Activated CD4-positive, alpha-beta T cell treated with anti-CD3 and anti-CD28 coated beads for 36 hours (primary cell): ENCODE measurements at places on chromosomes 6 and 20. TPM values are rescaled to one million over a fixed set of nuclear protein-coding genes. Genes with fewer than 3 reads are reported as not detected.

GRCh38 chr6:49541936-49542335, 8.5 kb upstream of the C6orf141 start:
- no peaks in the 10 kb centered on the region for H3K36me3 ChIP-seq
- no peak overlapping the region for H3K27ac ChIP-seq
- no peaks in the 10 kb centered on the region for H3K4me1 ChIP-seq
- H3K4me3 ChIP-seq: no peak overlapping the region
- H3K27me3 ChIP-seq: peaks cover 4% of the 10 kb centered on the region
- DNase-seq: no peak

DNA sequence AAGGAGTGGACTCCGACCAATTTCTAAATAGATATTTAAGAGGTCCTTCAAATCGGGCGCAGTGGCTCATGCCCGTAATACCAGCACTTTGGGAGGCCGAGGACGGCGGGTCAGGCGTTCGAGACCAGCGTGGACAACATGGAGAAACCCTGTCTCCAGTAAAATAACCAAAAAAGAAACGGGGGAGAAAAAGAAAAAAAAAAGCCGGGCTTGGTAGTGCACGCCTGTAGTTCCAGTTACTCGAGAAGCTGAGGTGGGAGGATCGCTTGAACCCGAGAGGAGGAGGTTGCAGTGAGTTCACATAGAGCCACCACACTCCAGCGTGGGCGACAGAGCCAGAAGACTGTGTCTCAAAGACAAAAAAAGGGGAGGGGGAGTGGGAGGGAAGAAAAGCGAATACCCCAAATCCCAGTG, 53.3 kb upstream of the HFE start:
- H3K27ac ChIP-seq: peak overlapping the region; percentile 98
- H3K4me1 ChIP-seq: peaks cover 30% of the 10 kb centered on the region
- peak; percentile 81 for DNase-seq
- no peaks in the 10 kb centered on the region for H3K27me3 ChIP-seq
- H3K4me3 ChIP-seq: peak overlapping the region; percentile 81

GRCh38 chr6:133632206-133632605, 256.7 kb upstream of the TCF21 start:
- H3K4me1 ChIP-seq: no peaks in the 10 kb centered on the region
- H3K27ac ChIP-seq: no peak overlapping the region
- no peak for DNase-seq
- H3K27me3 ChIP-seq: peaks cover 4% of the 10 kb centered on the region
- H3K36me3 ChIP-seq: no peaks in the 10 kb centered on the region

The SEL1L2 gene
- not detected for total RNA-seq

DNA sequence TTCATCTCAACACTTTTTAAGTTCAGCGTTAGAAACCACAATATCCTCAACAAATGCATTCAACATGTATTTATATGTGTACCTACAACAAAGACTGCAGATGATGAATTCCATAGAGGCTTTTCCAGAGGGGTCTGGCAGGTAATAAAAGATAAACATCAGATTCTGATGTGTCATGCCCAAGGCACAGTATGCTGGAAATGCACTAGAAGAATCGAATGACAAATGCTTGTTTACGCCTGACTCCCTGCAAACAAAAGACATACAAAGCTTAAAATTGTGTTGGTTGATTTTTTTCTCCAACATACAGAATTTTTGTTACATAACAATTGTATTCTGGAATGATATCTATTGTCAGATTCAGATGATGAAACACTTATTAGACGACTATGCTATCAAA, at the start of gene LGSN:
LGSN (minus strand) TSS at position 45 of the 400 bp plus-strand sequence; CDS start at position 5, 40 bp downstream.
- H3K4me1 ChIP-seq: no peaks in the 10 kb centered on the region
- no peak for DNase-seq
- H3K27me3 ChIP-seq: no peaks in the 10 kb centered on the region

GRCh38 chr6:3784885-3785744, 33.6 kb upstream of the PXDC1 start:
- H3K4me1 ChIP-seq: no peaks in the 10 kb centered on the region
- H3K36me3 ChIP-seq: no peaks in the 10 kb centered on the region

GRCh38 chr6:156508126-156508525, 269.1 kb upstream of the ARID1B start:
- peaks cover 7% of the 10 kb centered on the region for H3K27me3 ChIP-seq
- H3K36me3 ChIP-seq: no peaks in the 10 kb centered on the region
- no peak for DNase-seq
- no peak overlapping the region for H3K4me3 ChIP-seq
- H3K4me1 ChIP-seq: peaks cover 8% of the 10 kb centered on the region
- H3K27ac ChIP-seq: no peak overlapping the region

The ZBTB46 gene
- 0.88 TPM for total RNA-seq

The INSM1 gene
- 6.8 TPM for total RNA-seq

The PM20D2 gene
- total RNA-seq: 17.4 TPM

The RIPOR2 gene
- total RNA-seq: 60.0 TPM

- H3K27ac ChIP-seq: no peak overlapping the region
- no peaks in the 10 kb centered on the region for H3K36me3 ChIP-seq
- H3K4me3 ChIP-seq: no peak overlapping the region
- DNase-seq: no peak
These were observed 13.9 kb upstream of the ADGRF5 start for GRCh38 chr6:46935687-46936086.

DNA sequence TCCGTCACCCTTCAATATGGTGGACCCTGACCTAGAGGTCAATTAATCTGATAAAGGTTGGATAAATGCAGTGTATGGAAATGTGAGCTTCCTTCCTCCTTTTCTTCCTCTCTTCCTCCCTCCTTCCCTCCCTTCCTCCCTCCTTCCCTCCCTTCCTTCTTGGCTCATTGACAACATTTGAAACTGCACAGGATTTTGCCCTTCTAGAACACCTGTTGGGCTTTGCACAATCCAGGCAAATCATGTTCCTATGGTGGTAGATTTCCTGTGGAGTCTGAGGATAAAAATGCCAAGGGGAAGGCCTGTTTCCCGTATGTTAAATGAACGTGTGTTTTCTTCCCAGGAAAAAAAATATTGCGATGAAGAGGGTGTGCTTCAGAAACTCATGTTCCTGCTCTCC, 642.8 kb downstream of the EPM2A start:
- no peaks in the 10 kb centered on the region for H3K4me1 ChIP-seq
- no peaks in the 10 kb centered on the region for H3K36me3 ChIP-seq
- H3K4me3 ChIP-seq: no peak overlapping the region
- DNase-seq: no peak
- peaks cover 6% of the 10 kb centered on the region for H3K27me3 ChIP-seq

DNA sequence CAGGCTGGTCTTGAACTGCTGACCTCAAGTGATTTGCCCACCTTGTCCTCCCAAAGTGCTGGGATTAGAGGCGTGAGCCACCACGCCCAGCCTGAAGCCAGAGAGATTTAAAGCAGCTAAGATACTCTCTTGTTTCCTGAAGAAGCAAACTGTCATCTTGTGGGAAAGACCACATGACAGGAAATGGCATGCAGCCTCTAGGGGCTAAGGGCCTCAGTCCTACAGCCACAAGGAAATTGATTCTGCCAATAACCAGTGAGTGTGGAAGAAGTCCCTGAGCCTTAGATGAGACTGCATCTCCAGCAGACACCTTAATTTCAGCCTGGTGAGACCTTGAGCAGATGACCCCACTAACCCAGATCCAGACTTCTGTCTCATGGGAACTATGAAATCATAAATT, 40.9 kb downstream of the KIZ start:
- no peaks in the 10 kb centered on the region for H3K27me3 ChIP-seq
- no peak overlapping the region for H3K4me3 ChIP-seq
- H3K4me1 ChIP-seq: peaks cover 9% of the 10 kb centered on the region
- H3K27ac ChIP-seq: no peak overlapping the region
- peaks cover 50% of the 10 kb centered on the region for H3K36me3 ChIP-seq
